SJSA1 (cell line): ENCODE measurements at places on chromosomes 11 and 22. TPM values are rescaled to one million over a fixed set of nuclear protein-coding genes. Genes with fewer than 3 reads are reported as not detected.

GRCh38 chr22:23698094-23698493, 7.3 kb downstream of the RGL4 start:
- H3K27me3 ChIP-seq = no peaks in the 10 kb centered on the region
- H3K4me3 ChIP-seq = no peak overlapping the region
- DNase-seq = no peak

The PATE4 gene
- total RNA-seq = not detected in 2 replicates

GRCh38 chr22:38623351-38623750, 32.8 kb downstream of the FAM227A start:
- no peaks in the 10 kb centered on the region for H3K27me3 ChIP-seq
- DNase-seq = no peak
- no peaks in the 10 kb centered on the region for H3K36me3 ChIP-seq
- no peak overlapping the region for H3K27ac ChIP-seq
- H3K4me1 ChIP-seq = no peaks in the 10 kb centered on the region

GRCh38 chr11:110481523-110481922, 51.8 kb downstream of the FDX1 start:
- no peak overlapping the region for H3K27ac ChIP-seq
- no peaks in the 10 kb centered on the region for H3K4me1 ChIP-seq
